ENCODE measurements at places on chromosomes 12 and 14.

DNA sequence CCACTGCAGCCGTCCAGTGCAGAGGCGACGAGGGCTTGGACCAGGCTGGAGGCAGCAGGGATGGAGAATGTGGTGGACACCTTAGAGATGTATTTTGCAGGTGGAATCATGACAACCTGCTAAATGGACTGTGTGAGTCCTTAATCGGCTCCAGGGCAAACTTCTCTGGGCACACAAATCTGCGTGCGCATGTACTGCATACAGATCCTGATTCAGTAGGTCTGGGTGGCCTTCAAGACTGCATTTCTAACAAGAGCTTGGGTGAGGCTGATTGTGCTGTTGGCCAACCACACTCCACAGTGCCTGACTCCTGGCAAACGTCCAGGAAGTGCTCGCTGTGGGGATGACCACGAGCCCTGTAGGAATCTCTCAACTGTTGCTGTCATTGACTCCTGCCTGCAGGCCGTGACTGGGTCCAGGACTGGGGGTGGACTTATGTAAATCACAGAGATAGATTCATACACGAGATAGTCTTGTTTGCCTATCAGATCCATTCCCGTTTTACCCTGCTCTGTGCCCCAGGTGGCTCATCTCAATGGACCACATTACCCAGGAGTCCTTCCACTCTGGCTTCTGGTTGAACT is 27.2 kb downstream of the JDP2 start:
- no peak for DNase-seq

GRCh38 chr12:120110550-120111501 is 5.7 kb downstream of the RAB35 start:
- DNase-seq, result peak; percentile 74

GRCh38 chr12:54005853-54006558 is 2.8 kb upstream of the HOXC8 start:
- peak; percentile 78 for DNase-seq

DNA sequence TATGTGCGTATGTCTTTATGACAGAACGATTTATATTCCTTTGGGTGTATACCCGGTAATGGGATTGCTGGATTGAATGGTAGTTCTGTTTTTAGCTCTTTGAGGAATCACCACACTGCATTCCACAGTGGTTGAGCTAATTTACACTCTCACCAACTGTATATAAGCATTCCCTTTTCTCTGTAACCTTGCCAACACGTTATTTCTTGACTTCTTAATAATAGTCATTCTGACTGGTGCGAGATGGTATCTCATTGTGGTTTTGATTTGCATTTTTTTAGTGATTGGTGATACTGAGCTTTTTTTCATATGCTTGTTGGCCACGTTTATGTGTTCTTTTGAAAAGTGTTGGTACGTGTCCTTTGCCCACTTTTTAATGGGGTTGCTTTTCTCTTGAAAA is 49.7 kb downstream of the FRS2 start:
- no peak for DNase-seq

- DNase-seq, result no peak
These were observed 258.6 kb downstream of the IPO8 start for GRCh38 chr12:30437044-30437443.

- no peak for DNase-seq
These were observed 26.6 kb downstream of the DDX51 start for GRCh38 chr12:132117558-132117875.

DNA sequence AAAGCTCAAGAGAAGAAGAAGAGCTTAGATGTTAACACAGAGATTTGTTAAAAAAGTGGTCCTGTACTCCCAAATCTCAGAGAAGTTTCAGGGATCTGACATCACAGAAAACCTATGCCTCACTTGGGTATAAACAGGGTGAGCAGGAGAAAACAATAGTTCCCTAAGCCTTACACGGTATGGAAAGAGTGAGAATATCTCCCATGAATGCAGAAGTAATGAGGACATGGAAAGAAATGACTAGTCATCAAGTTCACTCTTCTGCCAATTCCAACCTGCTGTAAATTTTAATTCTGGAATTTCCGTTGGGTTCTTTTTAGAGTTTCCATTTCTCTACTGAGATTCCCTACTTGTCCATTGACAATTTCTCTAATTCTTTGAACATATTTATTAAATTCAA is 6.2 kb upstream of the PTGER2 start:
- DNase-seq, result no peak

DNA sequence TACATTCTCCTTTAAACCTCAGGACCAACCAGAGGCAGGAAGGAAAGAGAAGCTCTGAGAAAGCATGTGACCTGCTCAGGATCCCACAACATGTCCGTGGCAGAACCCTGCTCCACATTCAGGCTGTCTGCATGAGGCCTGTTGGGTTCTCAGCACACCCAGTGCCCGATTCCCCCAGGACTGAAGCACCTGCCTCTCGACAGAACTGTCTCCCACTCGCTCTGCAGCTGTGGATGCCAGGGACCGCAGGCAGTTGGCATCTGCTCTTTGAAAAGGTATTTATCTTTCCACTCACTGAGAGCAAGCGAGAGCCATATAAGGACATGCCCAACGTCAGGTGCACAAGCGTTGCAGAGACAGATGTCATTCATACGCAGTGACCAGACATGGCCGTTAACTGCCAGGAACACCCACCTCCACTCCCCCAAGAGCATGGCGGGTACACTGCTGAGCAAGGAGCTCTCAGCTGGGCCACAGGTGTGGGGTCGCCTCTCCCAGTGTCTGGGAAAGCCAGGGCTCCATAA is 18.9 kb downstream of the PITPNM2 start:
- peak; percentile 35 for DNase-seq

DNA sequence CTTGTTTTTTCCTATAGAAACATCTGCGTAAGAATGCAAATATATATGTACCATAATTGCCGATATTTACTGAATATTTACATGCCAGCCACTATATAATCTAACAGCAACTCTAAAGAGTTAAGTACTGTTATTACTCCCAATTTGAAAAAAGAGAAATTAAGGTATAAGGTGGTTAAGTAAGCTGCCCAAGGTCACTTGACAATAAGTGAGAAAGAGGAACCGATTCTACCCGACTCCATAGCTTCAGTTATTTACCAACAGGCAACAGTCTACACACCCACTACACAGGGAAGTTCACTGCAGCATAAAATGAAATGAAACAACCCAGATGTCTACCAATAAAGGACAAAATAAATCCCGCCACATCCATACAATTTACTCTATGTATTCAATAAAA is 1.1 kb downstream of the MIS18BP1 start:
- DNase-seq, result no peak

Measured in T-helper 2 cell (primary cell).